Pulmonary artery endothelial cell (primary cell): ENCODE measurements at places on chromosomes 2 and 18. TPM values are rescaled to one million over a fixed set of nuclear protein-coding genes. Genes with fewer than 3 reads are reported as not detected.

The CHRNG gene
- total RNA-seq: not detected in 2 replicates

DNA sequence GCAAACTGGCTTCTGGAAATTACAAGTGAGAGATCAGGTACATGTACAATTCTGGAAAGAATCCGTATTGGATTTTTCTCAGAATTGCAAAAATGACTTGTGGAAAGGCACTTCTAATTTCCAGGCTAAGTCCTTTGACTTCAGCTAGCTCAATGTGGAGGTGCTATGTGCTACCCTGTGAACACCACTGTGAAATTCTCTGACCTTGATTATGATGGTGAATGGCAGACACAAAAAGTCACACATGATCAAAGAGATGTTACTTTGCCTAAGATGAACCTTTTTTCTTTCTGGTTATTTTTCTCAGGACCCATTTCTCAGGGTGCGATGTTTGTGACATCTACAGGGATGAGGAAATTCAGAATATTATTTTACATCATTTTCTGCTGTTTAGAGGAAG lies 856.6 kb upstream of the VRK2 start:
- DNase-seq: no peak

- no peak for DNase-seq
Observed at GRCh38 chr2:96100893-96101304, 15.5 kb downstream of the ADRA2B start.

- no peak for DNase-seq
Observed at GRCh38 chr18:69109686-69110085, 291.0 kb upstream of the DOK6 start.

DNA sequence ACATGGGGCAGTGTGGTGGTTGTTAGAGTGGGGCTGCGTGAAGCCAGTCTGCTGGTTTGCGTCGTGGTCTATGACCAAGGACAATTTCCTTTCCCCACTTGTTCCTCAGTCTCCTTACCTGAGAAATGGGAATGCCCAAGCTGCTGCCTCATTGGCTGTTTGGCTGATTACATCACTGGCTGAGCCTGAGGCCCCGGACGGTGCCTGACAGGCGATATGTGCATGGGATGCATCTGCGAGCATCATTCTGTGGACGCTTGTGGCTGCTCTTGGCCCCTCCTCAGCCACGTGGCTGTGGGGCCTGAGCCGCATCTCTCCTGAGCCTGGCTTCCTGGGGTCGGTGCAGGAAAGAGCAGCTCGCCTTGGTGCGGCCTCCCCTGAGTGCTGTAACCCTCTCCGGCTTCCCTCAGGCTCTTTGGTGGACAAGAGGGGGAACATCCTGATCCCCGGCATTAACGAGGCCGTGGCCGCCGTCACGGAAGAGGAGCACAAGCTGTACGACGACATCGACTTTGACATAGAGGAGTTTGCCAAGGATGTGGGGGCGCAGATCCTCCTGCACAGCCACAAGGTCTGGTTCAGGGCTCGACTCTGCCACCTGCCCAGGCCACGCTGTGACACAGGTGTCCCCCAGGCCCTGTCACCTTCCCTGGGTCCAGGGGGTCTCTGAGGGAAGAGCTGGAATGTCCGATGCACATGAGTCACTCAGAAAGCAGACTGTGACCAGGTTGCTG lies 17.2 kb downstream of the CNDP2 start:
- no peak for DNase-seq

The RABL2A gene
- 3.9 and 6.1 TPM in 2 replicates for total RNA-seq

- DNase-seq: no peak
Observed at GRCh38 chr2:160144280-160144990, 55.6 kb downstream of the ITGB6 start.

The PDCD1 gene
- not detected in 2 replicates for total RNA-seq

- no peak for DNase-seq
Observed at GRCh38 chr2:241910604-241911520, 41.3 kb downstream of the RTP5 start.

The UGP2 gene
- total RNA-seq: 55.6 and 61.8 TPM in 2 replicates

The HOXD10 gene
- total RNA-seq: not detected in 2 replicates

- DNase-seq: peak; percentile 47
Observed at GRCh38 chr2:128178650-128179460, 87.9 kb downstream of the UGGT1 start.

The CCBE1 gene
- total RNA-seq: 1.3 and 2.4 TPM in 2 replicates
